M059J (cell line): ENCODE measurements at places on chromosomes 12 and 14.

- peak; percentile 18 for DNase-seq
Measured at GRCh38 chr12:86233126-86233525, 23.1 kb downstream of the MGAT4C start.

- no peak for DNase-seq
Measured at GRCh38 chr14:99725774-99726537, 41.9 kb downstream of the CYP46A1 start.

GRCh38 chr12:75932241-75932640 lies 99.3 kb downstream of the PHLDA1 start:
- no peak for DNase-seq

DNA sequence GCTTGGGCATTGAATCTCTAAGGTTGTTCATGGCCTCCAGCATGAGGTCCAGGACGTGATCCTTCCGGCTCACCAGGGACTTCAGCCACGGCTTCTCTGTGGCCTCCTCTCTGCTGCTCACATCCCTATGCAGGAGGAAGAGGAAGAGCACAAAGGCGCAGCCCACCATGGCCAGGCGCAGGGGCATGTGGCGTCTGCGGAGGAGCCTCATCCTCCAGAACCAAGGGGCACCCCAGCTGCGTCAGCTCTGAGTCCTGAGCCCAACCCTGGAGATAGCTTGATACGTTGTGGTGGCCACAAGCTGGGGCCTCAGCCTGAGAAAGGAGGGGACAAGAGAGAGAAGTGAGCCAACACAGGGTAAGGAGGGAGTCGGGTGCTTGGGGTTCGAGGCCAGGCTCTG lies 11.6 kb downstream of the GALNT6 start:
- DNase-seq: no peak

DNA sequence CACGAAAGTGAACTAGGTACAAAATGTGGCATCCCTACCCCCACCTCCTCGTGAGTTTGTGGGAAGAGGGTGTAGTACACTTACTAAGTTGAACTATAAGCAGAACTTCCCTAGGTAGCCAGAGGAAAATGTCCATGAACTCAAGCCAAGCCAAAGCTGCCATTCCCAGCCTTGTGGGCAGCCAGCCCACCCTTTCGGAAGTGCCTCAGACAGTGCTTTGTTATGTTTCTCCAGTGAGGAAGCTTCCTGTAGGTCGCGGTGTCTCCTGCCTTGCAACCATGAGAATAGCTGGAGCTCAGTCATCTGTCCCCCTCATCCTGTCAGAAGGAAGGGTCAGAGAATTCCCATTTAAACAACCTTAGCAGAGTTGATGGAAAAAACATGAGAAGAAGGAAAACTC lies 266.9 kb downstream of the DUSP6 start:
- no peak for DNase-seq

GRCh38 chr12:62260733-62261683 lies 804 bp downstream of the USP15 start:
- peak; percentile 77 for DNase-seq

GRCh38 chr14:33068626-33069025 lies 129.9 kb downstream of the NPAS3 start:
- peak; percentile 90 for DNase-seq

DNA sequence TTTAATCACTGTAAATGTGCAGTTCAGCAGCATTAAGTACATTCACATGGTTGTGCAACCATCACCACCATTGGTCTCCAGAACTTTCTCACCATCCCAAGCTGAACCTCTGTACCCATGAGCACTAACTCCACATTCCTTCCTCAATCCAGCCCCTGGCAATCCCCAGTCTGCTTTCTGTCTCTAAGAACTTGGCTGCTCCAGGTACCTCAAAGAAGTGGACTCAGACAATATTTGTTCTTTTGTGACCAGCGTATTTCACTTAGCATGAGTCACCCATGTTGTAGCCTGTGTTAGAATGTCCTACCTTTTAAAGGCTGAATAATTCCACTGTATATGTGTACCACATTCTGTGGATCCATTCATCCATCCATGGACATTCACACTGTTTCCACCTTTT lies 64.6 kb downstream of the SLC24A4 start:
- no peak for DNase-seq

DNA sequence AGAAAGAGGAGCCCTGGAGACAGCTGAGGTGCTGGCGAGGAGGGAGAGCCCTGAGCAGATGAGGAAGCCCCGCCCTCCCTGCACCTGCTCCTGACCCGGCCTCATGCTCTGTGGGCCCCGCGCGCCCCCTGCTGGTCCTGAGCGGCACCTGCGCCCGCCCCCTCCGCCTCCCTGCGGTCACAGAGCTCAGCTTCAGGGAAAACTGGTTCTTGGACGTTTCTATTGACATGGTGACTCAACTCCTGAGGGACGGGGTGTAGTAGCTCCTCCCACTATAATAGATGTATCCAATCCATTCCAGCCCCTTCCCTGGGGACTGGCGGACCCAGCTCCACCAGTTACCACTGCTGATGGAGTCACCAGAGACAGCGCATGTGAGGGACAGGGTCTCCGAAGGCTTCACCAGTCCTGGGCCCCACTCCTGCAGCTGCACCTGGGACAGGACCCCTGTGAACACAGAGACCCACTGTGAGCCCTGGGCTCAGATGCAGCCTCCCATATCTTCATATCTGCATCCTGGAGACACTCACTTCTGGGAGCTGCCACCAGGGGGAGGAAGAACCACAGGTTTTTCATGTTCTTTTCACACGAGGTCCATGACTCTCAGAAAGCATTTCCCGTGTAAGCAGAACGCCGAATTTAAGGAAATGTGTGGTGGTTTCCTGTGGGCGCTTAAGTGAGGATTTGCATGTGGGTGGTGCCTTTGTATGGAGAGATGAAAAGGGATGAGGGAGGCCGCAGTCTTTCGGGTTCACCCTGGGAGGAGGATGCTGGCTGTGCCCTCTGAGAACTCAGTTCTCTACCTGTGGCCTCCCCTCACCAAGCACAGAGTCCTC lies 1346.4 kb downstream of the TMEM121 start:
- DNase-seq: peak; percentile 50

DNA sequence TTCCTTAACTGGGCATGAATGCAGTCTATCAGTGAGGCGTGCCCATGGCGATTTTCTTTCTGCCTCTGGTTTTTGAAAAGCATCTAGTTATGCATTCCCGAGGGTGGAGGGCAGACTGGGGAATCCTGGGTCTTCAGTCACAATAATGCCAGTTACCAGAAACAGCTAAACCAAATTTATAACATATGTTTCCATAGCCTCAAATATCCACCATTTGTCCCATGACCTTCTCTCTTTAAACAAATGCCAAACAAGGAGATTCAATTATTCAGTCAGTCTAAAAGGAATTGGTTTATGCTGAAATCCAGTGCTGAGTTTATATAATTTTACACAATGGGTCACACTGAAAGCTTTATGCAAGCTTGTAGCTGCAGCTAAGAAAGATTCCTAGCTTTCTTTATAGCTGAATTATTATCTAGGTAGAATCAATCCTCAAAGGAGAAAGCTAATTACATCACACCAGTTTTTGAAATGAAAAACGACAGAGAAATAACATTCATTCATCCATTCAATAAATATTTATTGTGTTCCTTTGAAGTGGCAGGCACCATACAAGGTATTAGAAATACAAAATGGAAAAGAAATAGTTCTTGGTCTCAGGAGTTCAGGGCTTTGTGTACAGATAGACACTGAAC lies 131.3 kb upstream of the RAP1B start:
- peak; percentile 32 for DNase-seq

DNA sequence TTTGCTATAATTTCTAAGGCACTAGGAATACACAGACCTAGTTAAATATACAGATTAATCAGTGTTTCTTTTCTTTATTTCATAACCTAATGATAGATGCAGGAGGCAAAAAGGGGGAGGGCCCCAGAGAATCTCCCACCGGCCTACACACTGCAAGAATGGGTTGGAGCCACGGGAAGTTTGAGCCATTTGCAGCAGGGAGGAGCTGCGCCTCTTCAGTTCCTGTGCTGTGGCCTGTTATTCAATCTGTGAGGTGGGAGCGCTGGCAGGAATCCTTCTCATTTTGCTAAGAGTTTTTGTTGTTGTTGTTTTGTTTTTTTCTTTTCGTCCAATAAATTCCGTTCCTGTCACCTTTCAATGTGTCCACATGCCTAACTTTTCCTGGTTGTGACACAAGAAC lies 251.3 kb upstream of the RPL10L start:
- no peak for DNase-seq

DNA sequence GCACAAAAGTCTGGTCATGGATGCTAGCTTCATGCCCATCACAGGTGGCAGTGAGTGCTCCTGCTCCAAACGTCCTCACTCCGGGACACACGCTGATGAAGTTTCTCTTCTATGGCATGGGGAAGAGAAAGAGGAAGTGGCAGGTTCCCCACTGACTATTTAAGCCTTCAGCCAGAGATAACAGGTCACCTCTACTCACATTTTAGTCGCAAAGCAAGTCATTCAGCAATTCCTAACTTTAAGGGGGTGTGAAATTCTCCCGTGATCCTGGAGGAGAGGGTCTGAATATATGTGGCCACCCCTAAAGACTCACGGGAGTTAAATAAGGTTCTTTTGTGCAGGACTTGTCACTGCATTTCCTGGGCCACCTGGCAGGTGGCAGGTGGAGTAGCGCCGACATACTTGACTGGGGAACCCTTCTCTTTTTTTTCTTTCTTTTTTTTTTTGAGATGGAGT lies 18.8 kb upstream of the RCOR1 start:
- DNase-seq: no peak
